ENCODE measurements at places on chromosomes 16 and 17. TPM values are rescaled to one million over a fixed set of nuclear protein-coding genes. Genes with fewer than 3 reads are reported as not detected.

- no peak for DNase-seq
Measured at GRCh38 chr16:67872131-67872630, 671 bp upstream of the EDC4 start.

- peak; percentile 89 for DNase-seq
Measured at GRCh38 chr16:56643080-56643778, 4.8 kb downstream of the MT1A start.

- no peak for DNase-seq
Measured at GRCh38 chr17:77465358-77466041, 324.7 kb downstream of the SEC14L1 start.

DNA sequence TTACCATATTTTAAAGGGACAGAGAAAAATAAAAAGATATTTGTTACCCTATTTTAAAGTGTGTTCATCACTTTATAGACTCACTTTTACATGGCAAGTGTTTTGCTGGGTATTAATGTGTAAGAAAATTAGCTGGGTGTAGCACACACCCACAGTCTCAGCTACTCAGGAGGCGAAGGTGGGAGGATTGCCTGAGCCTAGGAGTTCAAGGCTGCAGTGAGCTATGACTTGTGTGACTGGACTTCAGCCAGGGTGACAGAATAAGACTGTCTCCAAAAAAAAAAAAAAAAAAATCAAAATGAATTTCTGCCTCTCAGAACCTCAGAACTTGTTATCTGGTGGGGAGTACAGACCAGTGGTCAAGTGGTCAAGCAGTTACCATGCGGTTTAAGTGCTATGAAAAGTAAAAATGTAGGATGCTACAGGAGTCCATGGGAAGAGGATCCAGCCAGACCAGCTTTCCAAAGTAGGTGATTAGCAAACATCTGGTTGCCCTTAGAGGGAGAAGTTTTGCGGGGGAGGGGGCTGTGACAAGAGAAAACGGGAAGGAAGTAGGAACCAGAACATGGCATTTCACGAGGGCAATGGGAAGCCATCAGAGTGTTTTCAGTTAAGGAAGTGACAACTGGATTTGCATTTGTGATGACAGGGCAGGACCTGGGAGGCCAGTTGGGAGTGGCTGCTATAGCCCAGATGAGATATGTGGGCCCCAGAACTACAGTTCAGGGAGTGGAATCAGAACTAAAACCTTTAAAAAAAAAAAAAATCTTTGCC, 13.9 kb downstream of the CNEP1R1 start:
- DNase-seq, result peak; percentile 81

DNA sequence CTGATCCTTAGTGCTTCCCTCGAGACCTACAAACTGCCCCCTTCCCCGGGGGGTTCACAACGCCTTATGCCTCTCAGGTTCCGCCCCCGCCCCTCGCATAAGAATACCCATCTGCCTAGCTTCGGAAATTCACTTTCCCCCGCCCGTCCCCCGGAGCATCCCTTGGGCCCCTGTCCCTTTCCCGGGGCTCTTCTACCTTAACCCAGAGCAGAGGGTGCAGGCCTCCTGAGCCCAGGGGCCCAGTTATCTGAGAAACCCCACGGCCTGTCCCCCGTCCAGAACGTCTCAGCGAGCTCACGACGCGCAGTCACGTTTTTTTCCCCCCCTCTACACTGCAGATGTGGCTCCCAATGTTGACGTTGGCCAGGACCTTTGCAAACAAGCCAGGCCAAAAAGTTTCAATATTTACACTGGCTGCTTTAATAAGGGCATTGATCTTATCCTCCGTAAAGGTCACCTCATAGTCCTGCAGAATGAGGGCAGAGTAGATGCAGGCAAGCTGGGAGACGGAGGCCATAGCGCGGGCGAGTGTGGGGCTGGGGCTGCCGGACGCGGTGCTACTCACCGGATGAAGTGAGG, 1.4 kb upstream of the NBR1 start:
- DNase-seq, result peak; percentile 52

Gene TAX1BP3
- polyA plus RNA-seq, result 93.2 TPM

Gene FAM171A2
- polyA plus RNA-seq, result not detected

DNA sequence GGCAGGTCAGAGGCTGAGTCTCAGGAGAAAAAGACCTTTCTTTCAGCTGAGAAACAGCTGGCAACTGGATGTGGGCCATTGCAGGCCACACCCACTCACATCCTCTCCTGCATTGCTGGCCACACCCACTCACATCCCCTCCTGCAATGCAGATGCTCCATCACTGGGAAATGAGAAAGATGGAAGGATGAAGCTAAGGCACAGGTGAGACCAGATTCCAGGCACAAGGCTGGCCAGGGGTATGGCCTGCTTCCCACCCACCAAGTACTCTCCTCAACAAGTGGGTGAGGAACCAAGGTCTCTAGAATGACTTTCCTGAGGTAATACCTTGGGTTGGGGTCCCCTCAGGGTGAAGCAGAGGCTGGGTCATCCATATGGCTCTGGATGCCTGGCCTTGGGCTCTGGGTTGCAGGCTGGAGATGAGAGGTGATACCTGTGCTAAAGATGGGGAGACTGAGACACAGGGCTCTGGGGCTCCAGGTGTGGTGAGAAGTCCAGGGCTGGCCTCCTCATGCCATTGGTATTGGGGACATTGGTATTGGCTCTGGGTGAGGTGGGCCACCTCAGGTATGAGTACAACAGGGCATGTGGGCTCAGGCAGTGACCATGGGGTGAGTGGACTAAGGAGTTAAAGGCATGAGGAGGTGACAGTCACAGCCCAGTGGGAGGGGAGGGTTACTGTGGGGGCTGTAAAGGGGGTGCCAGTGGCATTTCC, 1726.8 kb downstream of the TP53TG3F start:
- no peak for DNase-seq

DNA sequence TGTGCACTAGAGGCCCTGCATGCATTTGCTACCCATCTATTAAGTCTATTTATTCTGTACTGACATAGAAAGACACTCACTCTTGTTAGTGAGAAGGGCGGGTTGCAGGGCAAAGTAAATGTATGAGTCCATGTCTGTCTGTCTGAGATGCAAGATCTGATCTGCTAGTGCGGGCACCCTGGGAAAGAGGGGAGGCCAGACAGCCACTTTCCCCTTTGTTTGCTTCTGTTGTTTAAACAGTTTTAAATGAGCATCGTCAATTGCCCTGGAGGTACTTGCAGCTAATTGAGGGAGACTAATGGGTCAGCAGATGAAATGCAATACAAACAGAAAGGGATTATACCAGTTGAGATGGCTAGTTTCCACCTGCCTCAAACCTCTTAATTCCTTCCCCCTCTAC, 24.9 kb downstream of the SCNN1G start:
- DNase-seq, result no peak

DNA sequence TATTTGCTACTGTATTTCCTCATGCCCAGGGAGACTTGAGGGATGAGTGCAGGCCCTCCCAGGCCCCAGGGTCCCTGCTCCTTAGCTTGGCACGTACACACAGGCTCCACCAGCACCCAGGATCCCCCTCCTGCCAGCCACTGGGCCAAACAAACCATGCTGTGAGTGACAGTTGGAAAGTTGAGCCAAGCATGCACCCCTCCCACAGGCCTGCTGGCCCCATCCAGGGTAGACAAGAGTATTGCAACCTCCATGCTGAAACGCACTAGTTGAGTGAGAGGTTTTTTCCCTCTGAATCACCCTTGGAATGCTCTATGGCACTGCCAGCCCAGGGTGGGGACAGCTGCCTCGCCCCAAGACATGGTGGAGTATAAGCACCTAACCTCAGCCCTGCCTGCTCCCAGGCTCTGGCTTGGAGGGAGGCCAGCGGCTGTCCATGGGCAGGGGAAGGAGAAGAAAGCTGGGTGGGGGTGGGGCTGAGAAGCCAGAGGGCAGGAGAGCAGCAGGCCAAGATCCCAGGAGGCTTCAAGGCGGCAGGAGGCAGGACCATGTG, 49.6 kb downstream of the PITPNM3 start:
- DNase-seq, result peak; percentile 69

DNA sequence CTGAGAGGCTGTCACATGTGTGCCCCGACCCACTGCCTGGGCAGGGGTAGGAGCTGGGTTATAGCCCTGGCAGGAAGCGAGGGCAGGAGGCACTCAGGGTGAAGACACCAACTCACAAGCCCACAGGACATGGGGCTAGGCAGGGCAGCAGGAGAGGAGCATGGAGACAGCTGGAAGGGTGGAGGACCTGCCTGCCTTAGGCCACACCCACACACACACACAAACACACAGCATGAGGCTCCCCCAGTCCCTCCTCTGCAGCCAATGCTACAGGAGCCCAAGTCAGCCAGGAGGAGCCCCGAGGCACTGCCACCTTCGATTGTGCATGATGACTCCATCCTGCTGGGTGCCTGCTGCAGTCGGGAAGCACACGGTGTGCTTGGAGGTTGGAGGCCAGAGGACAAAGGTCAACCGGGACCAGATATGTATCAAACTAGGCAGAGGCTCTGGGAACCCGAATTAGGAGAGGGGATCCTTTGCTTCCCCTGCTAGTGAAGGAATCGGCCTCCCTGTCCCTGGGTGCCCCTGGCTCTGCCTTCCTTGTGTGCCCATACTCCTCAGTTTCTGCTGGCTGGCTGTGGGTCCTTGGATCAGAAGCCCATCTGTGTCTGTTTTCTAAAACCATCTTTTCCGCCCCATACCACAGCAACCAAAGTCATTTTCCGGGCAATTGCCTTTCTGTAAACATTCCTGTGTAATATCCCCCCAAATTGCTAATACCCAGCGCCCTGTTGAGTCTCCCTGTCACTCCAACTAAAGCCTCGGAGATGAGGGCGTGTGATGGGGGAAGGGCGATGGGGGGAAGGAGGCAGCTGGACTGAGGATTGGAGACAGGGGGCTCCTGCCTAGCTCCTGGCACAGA, 20.5 kb downstream of the SRCIN1 start:
- DNase-seq, result no peak

DNA sequence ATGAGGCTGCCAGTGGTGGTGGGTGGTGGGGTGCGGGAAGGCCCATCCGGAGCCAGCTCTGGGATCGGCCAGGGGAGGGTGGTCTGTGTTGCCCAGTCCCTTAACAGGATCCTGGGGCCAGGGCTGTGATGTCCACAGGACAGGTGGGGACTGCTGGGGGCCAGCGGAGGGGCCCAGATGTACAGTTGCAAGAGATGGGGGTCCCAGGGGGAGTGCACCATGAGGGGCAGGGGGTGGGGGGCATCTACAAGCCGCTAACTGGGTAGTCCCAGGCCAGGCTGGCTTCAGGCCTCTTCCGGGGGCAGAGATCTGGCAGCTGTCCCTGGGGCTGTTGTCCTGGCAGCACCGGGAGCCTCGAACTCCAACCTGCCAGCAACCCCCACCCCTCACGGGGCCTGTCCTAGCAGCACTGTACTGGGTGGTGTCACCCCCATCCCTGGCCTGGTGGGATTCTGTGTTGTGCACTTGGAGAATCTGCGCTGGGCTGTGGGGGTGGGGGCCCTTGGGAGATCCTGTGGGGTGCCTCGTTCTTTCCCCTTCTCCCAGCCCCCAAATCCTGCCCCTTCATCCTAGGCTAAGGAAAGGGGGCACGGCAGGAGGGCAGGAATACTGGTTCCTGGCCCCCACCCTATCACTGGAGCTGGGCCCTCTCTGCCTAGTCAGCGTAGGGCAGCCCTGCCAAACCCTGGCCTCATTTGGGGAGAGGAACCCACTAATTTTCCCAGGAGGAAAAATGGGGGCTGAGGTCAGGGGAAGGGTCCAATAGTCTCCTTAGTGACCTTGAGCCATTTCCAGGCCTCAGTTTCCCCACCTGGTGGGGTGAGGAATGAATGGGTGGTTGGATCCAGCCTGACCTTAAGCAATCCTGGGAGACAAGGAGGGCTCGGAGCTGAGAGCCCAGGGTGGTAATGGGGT, 1.4 kb downstream of the MTSS2 start:
- peak; percentile 59 for DNase-seq

- DNase-seq, result peak; percentile 82
Measured at GRCh38 chr16:89319886-89320781, 102.6 kb downstream of the ZNF778 start.

Gene EMP2
- 52.6 TPM for polyA plus RNA-seq

GRCh38 chr16:27966756-27967155, 96.8 kb downstream of the GSG1L start:
- peak; percentile 21 for DNase-seq

DNA sequence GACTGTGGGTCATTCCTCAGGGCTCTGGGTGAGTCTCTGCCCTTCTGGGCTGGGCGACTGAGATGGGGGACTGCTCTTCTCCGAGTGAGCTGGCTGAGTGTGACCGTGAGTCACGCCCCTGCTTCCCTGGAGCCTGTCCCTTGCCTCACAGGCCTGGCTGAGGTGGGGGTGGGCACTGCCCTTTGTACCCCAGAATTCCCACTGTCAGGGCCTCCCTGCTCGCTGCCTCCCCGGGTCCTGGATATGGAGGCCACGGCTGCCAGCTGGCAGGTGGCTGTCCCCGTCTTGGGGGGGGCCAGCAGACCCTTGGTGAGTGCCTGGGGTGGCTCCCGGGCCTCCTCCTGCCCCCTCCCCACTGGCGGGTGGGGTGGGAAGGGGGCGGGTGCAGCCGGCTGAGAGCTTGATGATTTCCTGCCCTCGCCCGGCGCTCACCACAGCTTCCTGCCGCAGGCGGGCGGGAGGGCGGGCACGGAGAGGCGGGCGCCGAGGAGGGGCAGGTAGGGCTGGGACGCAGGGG, at the start of gene LAT:
Gene LAT (plus strand): TSS at position 434 of the 517 bp plus-strand sequence. CDS start 366 bp downstream, outside the sequence.
- no peak for DNase-seq

DNA sequence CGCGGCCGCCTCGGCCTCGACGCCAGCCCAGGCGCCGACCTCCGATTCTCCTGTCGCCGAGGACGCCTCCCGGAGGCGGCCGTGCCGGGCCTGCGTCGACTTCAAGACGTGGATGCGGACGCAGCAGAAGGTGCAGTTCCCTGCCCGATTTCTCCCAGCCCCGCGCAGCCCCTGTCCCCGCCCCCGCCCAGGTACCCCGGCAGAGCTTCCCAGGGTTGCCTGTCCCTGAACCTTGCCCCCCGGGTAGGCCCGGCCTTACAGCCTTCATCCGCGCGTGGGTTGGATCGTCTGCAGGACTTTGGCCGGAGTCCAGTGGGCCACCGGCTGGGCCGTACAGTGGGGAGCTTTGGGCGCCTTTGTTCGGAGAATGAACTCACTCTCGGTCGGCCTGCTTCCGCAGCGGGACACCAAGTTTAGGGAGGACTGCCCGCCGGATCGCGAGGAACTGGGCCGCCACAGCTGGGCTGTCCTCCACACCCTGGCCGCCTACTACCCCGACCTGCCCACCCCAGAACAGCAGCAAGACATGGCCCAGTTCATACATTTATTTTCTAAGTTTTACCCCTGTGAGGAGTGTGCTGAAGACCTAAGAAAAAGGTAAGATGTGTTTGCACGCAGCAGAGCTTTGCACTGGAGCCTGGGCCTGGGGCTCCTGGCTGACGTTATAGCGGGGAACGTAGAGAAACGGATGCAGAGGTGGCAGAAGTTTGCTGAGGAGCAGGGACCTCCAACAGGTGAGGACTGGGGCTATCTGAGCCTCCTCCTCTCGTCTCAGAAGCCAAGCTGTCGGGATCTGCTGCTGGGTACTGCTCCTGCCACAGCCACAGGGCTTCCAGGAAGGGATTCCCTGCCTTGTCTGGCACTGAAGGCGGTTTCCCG, 593 bp downstream of the GFER start:
- no peak for DNase-seq

Measured in aorta (tissue), 5 donors.